ENCODE measurements at places on chromosomes 6 and 20.

DNA sequence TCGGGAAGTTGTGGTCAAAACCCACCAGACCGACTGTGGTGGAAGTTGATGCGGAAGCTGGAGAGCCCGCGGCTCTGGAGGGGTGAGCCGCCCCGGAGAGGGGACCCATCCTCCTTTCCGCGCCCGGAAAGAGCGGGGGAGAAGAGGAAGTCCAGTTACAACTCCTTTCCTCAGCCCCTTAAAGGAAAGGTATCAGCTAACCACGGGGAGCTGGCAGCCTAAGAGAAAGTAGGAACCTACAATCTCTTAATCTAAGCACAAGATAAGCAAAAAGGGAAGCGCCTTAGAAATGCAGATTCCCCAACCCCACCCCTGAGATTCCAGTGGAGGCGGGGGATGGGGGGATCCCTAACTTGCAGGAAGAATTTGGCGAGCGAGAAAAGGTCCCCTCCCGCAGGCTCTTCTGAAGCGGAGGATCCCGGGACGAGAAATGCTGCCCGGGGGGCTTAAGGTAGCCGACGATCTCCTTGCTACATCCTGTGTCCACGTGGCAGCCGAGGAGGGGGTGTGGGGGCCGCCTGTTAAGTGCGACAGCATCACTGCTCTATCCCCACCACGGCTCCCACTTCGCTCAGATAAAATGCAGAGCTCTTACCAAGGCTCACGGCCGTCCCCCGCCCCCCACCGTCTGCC is 87.5 kb downstream of the ZFP64 start:
- DNase-seq: peak; percentile 51

- no peak for DNase-seq
Measured at GRCh38 chr20:3311623-3312022, 72.6 kb upstream of the SLC4A11 start.

GRCh38 chr6:5208057-5208456 is 52.7 kb downstream of the LYRM4 start:
- no peak for DNase-seq

- peak; percentile 28 for DNase-seq
Measured at GRCh38 chr20:15236812-15237211, 899.4 kb upstream of the FLRT3 start.

DNA sequence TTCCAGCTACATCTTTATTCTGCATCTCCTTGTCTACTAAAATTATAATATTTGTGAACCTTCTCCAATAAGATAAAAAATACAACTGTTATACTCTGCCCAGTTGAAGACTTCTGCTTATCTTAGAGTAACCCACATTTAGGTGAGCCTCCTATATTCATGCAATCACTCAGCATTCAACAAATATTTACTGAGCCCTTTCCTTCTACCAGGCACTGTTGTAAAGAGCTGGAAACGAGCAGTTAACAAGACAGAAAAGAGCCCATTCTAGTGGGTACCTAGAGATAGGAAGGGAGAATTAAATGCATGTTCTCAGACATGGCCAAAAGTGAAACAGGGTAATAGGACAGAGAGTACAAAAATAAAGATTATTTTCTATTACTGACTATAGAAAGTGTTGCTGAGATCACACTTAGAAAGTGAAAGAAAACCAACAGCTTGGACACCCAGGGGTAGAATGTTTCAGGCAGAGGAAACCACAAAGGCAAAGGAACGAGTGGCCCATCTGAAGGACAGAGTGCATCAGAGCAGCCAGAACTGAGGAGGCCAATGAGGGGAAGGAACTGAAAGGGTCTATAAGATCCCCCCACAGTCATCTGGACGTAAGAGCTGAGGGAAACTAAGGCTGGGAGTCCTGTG is 50.8 kb upstream of the SMLR1 start:
- DNase-seq: peak; percentile 68

DNA sequence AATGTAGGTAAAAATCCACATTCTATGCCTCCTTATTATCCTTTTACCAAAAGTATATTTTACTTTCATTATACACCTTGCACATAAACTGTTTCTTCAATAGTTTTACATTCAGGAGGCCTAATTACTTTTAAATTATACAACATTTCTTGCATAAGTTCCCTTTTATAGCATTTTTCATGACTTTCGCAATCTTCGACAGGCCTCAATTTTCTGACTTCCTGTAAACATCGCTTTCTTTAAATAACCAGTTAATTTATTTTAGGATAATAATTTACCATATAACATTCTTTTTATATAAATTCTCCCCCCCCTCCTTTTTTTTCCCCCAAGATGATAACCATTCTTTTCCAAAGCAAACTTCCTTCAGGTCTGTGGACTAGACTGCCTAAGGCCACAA is 9.2 kb downstream of the SLC35A1 start:
- no peak for DNase-seq

DNA sequence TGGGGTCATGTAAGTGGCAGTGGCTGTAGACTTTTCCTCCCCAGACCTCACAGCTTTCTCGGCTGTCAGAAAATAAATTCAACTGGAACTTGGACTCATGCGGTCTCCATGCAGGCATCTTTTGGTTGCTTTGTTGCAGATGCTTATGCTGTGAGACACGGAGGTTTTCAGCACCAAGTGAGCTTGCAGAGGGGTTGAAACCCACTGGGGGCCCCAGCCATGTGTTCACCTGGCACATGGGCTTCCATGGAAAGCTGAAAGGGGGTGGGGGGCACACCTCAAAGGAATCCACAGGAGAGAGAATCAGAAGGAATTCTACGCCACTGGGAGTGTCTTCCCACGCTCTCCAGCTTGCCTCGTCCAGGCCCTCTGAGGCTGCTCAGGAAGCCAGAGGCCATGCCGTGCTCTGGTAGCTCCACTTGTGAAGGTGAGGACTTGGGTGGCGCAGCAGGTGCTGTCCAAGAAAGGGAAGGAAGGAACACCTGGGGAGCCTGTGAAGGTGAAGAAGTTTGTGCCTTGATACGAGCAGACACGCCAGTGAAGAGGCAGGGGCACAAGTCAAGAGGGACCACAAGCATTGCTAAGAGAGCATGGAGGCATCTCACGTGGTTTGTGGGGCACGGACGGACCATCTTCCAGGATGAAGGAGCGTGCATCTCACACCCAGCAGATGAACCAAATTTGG is 134.3 kb upstream of the PMEPA1 start:
- DNase-seq: no peak

DNA sequence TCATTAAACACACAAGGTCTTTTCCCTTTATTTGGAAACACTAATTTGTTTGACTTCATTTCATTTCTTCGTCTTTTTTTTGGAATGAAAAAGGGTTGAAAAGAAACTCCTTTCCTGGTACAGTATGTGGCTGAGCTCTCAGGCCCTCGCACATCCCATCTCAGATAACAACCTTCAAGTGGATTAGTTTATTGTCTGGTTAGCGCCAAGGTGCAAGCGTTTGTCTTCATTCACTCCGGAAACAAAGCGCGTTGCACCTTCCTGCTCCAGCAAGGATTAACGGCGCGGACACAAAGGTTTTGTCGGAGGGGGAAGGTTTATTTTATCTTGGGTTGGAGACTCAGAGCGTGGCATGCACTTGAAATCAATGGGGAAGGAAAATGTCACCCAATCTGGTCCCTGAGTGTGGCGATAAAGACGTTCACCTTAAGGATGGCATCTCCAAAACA is 5.3 kb upstream of the NKX2-2 start:
- DNase-seq: no peak

DNA sequence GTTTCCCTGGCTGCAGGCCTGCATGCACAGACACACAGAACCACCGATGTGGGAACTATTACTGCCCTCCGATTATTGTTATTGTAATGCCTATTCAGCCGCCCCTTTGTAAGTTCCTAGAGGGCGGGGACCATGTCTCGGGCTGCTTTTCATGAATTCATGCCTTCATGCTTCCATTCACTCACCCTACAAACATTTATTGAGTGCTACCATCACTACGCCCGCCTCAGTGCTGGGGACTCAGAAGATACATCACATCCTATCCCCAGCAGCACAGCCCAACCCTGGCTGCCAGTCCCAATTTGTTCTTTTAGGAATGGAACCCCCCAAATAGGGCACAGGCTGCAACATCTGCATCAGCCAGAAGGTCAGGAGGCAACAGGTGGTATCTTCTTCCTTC is 75.9 kb downstream of the FOXA2 start:
- no peak for DNase-seq

DNA sequence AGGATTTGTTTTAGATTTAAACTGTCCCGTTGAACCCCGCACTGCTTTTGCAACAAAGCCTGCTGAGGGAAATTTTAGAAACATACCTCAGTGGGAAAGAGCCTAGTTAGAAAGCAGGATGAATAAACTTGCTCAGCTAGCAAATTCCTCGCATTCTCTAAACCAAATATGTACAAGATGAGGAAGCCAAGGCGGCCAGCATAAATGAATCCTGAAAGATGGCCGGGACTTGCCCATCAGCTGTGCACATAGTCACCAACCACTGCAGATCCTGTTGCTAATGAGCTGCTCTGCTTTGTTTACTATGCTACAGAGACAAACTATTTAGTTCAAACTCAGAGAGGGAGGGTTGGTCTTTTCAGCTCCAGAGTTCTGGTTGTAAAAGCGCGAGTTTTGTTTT is 49.0 kb downstream of the TMEM170B start:
- DNase-seq: no peak

DNA sequence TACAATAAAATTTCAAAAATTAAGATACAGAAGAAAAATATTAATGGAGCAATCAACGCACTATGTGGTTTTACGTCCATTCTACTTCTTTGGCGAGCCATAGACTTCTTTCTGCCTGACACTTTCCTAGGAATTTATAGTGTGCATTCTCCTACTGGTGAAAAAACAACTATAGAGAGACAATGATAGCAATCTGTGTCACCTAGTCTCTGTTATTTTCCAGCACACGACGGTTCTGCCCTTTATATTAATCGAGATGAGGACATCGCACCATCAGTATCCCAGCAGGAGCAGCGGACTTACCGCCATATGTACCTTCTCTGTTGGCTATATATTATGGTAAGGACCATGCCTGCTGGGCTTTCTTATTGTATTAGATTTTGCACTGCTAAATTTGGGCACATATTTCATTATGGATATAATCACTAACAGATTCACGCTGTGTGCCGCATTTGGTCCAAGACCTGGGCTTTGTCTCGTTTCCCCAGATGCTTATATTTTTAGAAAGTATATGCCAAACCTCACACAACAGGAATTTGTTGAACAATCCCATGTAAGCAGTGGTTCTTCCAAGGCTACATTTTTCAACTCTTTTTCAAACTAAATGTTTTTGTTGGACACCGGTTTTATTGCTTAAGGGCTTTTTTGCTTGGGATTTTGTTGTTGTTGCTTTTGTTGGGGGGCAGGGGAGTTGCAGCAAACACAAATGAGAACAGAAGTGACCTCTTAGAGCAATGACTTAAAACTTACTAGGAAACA is 166.4 kb downstream of the ADAT2 start:
- no peak for DNase-seq

DNA sequence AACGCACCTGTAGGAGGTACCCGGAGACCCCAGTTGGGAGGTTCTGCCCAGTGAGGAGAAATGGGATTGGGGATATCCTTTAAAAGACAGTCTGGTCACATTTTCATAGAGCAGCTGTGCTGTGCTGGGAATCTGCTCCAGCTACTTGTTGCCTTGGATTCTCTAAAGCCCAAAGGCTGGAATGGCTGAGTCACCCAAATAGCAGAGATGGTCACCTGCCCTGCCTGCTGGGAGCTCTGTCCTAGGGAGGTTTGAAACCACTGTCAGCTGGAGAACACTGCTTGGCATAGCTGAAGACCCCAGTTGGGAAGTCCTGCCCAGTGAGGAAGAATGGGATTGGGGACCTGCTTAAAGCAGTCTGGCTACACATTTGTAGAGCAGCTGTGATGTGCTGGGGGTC is 34.8 kb upstream of the TFB1M start:
- DNase-seq: no peak

- no peak for DNase-seq
Measured at GRCh38 chr6:159321267-159321666, 152.1 kb downstream of the FNDC1 start.

DNA sequence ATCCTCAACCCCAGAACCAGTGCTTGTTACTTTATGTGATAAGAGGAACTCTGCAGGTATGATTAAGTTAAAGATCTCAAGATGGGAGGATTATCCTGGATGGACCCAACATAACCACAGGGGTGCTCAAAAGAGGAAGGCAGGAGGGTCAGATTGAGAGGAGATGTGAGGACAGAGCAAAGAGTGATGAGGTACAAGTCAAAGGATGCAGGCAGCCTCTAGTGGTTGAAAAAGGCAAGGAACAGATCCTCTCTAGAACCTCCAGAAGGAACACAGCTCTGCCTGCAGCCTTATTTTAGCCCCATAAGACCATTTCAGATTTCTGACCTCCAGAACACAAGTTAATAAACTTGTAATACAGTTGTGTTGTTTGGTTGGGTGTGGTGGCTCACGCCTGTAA is 41.2 kb downstream of the PDSS2 start:
- peak; percentile 14 for DNase-seq

- peak; percentile 19 for DNase-seq
Measured at GRCh38 chr6:137581019-137581707, 87.0 kb upstream of the OLIG3 start.

Measured in GM20000 (cell line).